ENCODE measurements at places on chromosomes 2 and 18.

DNA sequence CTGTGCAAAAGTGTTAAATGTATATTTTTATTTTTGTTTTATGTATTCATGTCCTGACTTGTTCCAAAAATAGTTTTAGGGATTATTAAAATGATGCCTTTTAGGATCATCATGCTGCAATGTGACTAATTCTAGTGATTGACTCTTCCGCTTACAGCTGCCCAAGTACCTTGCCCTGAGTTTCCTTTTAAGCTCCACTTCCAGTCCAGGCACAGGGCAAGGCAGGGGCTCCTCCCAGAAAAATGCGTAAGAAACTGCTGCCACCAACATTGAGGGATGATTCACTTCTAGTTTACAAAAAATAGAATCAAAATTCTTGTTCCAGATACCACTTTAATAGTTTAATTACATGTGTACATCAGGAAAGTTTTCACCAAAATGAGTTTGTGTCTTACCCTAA is 116.4 kb downstream of the IRS1 start:
- DNase-seq, result no peak

DNA sequence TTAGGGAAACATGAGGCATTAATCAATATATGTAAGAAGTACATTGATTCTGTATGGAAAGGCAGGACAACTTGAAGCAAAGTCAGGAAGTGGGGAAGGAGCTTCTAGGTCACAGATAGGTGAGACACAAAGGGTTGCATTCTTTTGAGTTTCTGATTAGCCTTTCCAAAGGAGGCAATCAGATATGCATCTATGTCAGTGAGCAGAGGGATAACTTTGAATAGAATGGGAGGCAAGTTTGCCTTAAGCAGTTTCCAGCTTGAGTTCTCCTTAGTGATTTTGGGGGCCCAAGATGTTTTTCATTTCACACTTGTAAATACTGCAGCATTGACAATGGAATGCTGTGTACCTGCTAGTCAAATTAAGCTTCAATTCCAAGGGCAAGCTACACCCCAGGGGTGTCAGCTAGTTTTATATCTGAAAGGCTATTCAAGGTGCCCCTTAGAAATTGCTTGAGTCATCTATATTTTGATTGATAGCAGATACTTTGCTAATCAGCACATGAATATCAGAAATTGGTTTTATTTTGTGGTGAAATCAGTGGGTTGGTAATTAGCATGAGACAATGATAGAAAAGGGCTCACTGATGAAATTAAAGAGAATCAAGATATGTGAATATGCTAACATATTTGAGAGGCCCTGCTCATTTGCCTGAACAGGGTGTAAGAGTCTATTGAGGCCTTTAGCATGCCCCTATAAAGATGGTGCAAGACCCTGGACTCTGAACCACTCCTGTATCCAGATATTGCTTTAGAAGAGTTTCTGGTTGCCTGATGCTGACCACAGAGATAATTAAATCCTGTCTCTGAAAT is 131.5 kb downstream of the TMEM17 start:
- DNase-seq, result no peak

DNA sequence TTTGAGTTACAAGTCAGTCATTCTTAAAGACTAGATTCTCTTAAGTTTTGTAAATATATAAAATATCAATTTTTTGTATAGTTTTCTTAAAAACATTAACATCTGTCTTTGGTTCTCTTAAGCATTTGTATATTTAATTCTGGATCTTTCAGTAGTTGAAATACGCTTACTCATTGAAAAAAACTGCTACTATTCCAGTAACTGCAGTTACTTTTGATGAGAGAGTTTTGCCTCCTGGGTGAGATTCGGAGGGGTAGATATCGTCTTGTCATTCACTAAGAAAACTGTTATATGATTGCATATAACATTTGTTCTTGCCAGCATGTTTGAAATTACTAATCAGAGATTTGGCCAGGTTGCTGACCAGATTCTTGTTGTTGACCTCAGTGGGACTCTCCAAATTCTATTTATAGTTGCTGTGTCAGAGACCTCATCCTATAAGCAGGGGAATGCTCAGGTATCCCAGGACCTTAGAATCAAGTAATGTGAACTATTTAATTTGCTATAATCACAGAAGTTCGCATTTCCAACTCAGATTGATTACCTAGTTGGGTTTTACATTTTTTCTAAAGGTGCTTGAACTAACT is 7.9 kb downstream of the AGPS start:
- no peak for DNase-seq

GRCh38 chr2:65016789-65017188 is 27.6 kb downstream of the SLC1A4 start:
- no peak for DNase-seq

- peak; percentile 88 for DNase-seq
Measured at GRCh38 chr2:67260343-67261277, 136.5 kb upstream of the ETAA1 start.
